ENCODE measurements at places on chromosomes 3 and 15.

- DNase-seq, result no peak
Observed at GRCh38 chr15:43896543-43896942, 69.7 kb downstream of the WDR76 start.

DNA sequence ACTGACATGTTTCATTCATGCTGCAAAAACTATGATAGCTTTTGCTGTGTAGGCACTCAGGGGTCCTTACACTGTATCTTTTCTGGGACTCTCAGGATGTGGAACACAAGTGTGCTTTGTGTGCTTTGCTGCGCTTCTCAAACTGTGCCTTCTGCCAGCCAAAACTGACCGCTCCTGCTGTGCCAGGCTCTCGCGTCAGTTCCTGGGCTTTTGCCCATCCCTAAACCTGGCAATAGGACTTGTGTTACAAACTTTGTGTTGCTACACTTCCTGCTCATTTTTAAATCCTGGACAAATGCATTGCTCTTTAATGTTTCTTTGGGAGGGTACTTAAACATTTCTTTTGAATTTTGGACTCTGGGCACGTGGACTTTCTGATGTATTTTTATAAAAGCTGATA, 60.3 kb downstream of the DIPK2A start:
- no peak for DNase-seq

GRCh38 chr3:137420198-137420995, 343.7 kb upstream of the SOX14 start:
- DNase-seq, result no peak

DNA sequence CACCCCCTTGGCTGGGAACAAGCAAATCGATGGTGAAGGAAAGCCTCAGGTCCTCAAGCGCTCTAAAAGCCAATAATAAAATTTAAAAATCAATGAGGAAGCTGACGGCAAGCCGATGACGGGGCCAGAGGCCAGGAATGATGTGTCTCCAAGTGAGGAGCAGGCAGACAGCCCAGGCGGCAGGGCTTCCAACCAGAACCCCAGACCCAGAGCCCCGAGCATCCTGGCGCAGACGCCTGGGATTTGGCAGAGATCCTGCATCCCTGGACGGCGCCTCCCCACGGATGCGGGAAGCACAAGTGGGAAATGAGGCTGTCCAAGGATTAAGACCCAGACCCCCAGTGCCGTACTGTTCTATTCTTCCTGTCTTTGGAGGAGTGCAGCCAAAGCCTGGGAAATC, 123.0 kb upstream of the PROK2 start:
- DNase-seq, result no peak

DNA sequence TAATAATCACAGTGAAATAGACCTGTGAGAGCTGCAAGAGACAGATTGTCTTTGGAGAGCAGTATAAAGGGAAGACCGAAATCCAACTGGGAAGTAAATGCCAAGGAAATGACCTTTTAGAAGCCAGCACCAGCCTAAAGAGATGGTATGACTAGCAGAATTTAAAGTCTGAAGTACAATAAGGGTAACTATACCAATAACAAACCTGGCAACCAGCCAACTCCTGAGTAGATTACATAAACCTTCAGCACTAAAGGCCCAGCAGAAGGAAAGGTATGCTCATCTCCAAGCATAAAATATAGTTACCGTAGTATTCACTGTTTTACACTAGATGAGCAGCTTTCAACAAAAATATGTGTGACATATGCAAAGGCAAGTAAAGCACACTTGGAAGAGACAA, 155.1 kb upstream of the SATB1 start:
- DNase-seq, result no peak

DNA sequence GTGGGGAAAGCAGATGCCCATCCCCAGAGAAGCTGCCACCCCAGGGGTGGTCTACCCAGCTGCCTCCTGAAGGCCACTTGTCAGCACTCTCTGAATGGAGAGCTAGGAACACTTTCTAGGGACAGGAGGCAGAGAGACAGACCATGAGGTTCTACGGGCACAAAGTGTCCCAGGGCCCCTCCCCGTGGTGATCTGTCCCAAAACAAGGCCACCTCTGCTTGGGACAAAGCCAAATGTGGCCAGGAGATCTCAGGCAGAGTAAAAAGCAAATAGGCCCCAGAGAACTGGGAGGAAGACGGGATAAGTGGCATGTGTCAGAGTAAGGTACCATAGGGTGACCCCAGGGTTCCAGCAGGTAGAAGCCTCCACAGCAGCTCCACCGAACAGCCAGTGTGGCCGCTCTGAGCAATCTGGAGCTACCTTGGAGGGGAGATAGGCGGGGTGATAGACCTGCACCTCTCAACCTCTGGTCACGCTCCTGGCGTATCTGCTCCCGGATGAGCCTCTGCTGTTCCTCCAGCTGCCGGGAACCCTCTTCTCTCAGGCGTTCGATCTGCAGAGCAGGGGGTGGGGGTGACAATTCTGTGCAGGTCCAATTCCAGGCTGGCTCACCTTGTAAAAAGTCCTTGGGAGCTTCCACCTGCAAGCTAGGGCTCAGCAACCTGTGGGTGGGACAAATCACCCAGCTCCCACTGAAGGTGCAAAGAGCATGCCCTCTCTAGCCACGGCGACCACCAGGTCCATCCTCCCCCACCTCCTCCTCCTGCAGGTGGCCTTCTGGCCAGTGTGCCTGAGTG, 6.2 kb downstream of the C15orf62 start:
- DNase-seq, result no peak

- no peak for DNase-seq
Observed at GRCh38 chr3:27847697-27848096, 125.6 kb upstream of the EOMES start.

- no peak for DNase-seq
Observed at GRCh38 chr3:147157631-147158030, 248.7 kb downstream of the ZIC4 start.

- DNase-seq, result no peak
Observed at GRCh38 chr3:192188218-192188835, 539.0 kb downstream of the FGF12 start.

DNA sequence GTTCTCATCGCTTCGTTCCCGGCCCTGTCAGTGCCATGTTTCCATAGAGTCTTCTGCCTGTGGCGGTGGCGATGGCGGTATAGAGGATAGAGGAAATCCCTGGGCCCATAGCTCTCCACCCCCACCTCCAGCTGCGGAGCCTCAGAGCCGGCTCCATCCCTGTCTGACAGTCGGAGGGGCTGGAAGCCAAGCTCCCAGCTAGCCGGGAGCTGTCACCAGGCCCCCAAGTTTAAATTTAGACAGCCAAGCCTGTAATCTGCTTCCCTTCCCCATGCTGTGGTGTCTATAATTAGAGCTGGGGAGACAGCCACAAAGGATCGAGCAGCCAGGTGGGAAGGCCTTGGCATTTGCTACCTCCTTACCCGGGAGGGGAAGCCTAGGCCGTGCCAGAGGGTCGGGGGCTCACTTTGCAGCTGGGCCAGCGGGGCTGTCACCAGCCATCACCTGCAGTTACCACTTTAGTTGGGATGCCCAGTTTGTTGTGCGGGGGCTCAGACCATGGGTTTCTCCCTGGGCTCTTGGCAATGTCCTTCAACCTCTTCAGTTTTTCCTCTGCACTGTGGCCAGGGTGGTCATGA, 56.3 kb upstream of the SEC13 start:
- no peak for DNase-seq

- no peak for DNase-seq
Observed at GRCh38 chr3:152374262-152374990, 105.7 kb downstream of the MBNL1 start.

DNA sequence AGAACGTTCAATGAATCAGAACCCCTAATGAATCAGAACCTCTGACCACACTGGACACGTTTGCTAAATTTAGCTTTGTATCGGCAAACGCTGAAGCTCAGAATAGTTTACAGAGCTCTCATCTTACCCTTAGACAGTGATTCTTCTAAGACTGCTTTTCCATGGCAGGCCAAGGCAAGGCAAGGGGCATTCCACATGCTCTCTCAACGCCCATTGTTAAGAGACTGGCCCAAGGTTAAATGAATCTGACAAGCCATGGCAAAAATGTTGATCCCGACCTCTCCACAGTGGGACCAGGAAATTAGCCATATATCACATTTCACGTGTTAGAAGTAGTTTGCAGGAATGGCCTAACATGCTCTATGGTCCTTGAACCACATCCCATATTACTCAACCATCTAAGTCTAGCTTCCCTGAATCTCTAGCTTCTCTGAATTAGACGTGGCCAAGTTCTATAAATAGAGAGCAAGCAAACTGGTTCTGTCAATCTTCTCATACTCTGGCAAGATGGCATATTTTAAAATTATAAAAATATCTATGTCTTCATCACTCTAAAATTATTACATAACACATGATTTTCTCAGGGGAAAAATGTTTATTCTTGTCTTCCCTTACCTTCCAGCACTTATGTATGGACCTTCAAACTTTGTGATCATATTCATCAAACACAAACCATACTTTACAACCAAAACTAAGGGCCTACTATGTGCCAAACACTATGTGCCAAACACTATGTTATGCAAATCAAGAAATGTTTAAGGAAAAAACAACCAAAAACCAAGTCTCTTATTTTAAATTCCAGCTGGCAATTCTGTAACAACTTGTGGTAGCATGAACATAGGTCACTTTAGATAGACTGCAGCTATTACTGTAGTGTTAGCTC, 54.3 kb downstream of the AAGAB start:
- no peak for DNase-seq

All from RWPE2 (cell line).